IMR-90 (cell line): ENCODE measurements at places on chromosomes 12 and 14. TPM values are rescaled to one million over a fixed set of nuclear protein-coding genes. Genes with fewer than 3 reads are reported as not detected.

- no peak overlapping the region for H3K27ac ChIP-seq
- H3K4me1 ChIP-seq: 0 out of 2 replicates have a peak, but pooled peaks cover 2% of the 10 kb centered on the region
- H3K4me3 ChIP-seq: no peak overlapping the region
These were observed 153.2 kb downstream of the SMOC1 start for GRCh38 chr14:70032447-70032846.

DNA sequence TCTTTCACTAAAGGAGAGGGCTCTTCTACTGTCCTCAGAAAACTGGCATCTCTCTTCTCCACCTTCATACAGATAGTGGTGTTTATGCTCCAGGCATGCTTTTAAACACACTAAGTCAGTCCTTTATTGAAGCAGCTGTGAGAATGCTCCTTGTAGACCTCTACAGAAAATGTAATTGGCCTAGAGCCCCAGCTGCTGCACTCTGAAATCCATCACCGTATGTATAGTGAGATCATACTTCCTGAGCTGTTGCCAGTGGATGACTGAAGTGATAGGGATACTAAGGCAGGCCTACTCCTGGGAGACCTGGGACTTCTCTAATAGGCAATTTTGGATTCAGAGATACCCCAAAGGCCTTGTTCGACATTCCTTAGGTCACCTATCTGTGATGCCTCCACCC lies 535.4 kb downstream of the RPS29 start:
- peak; percentile 78 for DNase-seq
- no peaks in the 10 kb centered on the region for H3K36me3 ChIP-seq
- H3K27ac ChIP-seq: peak overlapping the region; percentile 80
- no peaks in the 10 kb centered on the region for H3K27me3 ChIP-seq
- peaks cover 9% of the 10 kb centered on the region for H3K4me1 ChIP-seq

GRCh38 chr12:111405859-111406473 lies at the start of gene SH2B3:
SH2B3 (plus strand) TSS chr12:111405923; CDS start chr12:111418146, 12,223 bp downstream.
- H3K4me1 ChIP-seq: peaks cover 29% of the 10 kb centered on the region
- peak within 1 kb of the TSS; percentile 55 for H3K4me3 ChIP-seq
- DNase-seq: peak; percentile 48
- H3K36me3 ChIP-seq: no peaks in the 10 kb centered on the region
- peak within 1 kb of the TSS; percentile 87 for H3K27ac ChIP-seq
- no peaks in the 10 kb centered on the region for H3K27me3 ChIP-seq

- peaks cover 2% of the 10 kb centered on the region; the same call in 1 of the 2 replicates for H3K4me1 ChIP-seq
- H3K27ac ChIP-seq: no peak overlapping the region; the same call in 1 of the 2 replicates
- H3K27me3 ChIP-seq: no peaks in the 10 kb centered on the region
- peaks cover 2% of the 10 kb centered on the region; the same call in 1 of the 2 replicates for H3K36me3 ChIP-seq
- no peak overlapping the region for H3K4me3 ChIP-seq
These were observed 77.6 kb downstream of the LGMN start for GRCh38 chr14:92670643-92671366.

- no peaks in the 10 kb centered on the region for H3K27me3 ChIP-seq
- H3K4me3 ChIP-seq: peak overlapping the region; percentile 69
- H3K36me3 ChIP-seq: peaks cover 28% of the 10 kb centered on the region
These were observed 928 bp downstream of the TBX3 start for GRCh38 chr12:114682785-114683708.

GRCh38 chr14:24849471-24849870 lies 200.5 kb downstream of the STXBP6 start:
- H3K4me3 ChIP-seq: no peak overlapping the region
- H3K4me1 ChIP-seq: peaks cover 4% of the 10 kb centered on the region
- peak; percentile 75 for DNase-seq

- no peak overlapping the region for H3K4me3 ChIP-seq
- no peak for DNase-seq
- H3K36me3 ChIP-seq: no peaks in the 10 kb centered on the region
- no peak overlapping the region for H3K27ac ChIP-seq
These were observed 130.2 kb downstream of the RBM19 start for GRCh38 chr12:113835896-113836295.

- H3K36me3 ChIP-seq: no peaks in the 10 kb centered on the region
- no peak overlapping the region for H3K27ac ChIP-seq
These were observed 20.0 kb downstream of the CRACR2A start for GRCh38 chr12:3732901-3733300.

- peak; percentile 35 for DNase-seq
- no peak overlapping the region for H3K4me3 ChIP-seq
- no peaks in the 10 kb centered on the region for H3K36me3 ChIP-seq
- H3K27ac ChIP-seq: no peak overlapping the region
- no peaks in the 10 kb centered on the region for H3K27me3 ChIP-seq
These were observed 133.1 kb downstream of the PRIMA1 start for GRCh38 chr14:93655078-93655750.

GRCh38 chr12:3834774-3835173 lies 38.4 kb downstream of the PARP11 start:
- no peak overlapping the region for H3K4me3 ChIP-seq
- peaks cover 1% of the 10 kb centered on the region; the same call in 1 of the 2 replicates for H3K4me1 ChIP-seq
- DNase-seq: no peak
- H3K36me3 ChIP-seq: no peaks in the 10 kb centered on the region
- H3K27me3 ChIP-seq: no peaks in the 10 kb centered on the region

GRCh38 chr12:130642856-130643255 lies 73.2 kb downstream of the RIMBP2 start:
- H3K27ac ChIP-seq: no peak overlapping the region
- H3K27me3 ChIP-seq: no peaks in the 10 kb centered on the region
- no peaks in the 10 kb centered on the region for H3K36me3 ChIP-seq

GRCh38 chr14:37571391-37571790 lies 23.7 kb downstream of the FOXA1 start:
- no peak for DNase-seq
- no peaks in the 10 kb centered on the region for H3K4me1 ChIP-seq
- no peak overlapping the region for H3K4me3 ChIP-seq
- no peak overlapping the region for H3K27ac ChIP-seq
- H3K27me3 ChIP-seq: peaks cover 5% of the 10 kb centered on the region
- H3K36me3 ChIP-seq: no peaks in the 10 kb centered on the region

DNA sequence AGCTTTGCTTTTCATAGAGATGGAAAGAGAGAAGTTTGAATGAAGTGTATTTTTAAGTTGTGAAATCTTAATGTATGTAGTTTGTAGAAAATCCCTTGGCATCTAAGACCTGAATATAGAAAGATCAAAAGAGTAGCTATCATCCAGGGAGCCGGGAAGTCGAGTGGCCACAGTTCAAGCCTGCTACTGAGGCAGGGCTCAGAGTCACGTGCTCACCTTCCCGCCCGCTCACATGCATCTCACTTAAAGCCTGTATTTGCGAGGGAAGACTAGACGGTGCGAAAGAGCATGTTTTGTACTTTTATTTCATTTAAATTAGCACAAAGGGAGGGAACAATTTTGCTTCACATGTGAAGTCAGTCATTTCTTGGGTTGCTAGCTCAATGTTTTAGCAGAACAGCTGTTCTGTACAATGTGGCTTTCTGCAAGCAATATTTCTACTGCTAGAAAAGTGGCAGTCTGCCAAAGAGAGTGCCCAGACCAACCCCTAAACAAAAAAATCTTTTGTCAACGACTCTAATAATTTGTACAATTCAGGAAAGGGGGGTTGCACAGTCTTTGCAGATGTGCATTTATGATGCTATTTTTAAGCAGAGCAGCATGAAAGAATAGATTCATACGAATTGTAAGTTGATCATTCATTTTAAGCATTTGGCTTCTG lies 290.7 kb downstream of the NPAS3 start:
- no peaks in the 10 kb centered on the region for H3K36me3 ChIP-seq
- H3K27me3 ChIP-seq: no peaks in the 10 kb centered on the region
- no peaks in the 10 kb centered on the region for H3K4me1 ChIP-seq
- H3K4me3 ChIP-seq: no peak overlapping the region
- no peak for DNase-seq

GRCh38 chr14:51095854-51096823 lies 1.2 kb upstream of the TRIM9 start:
- peak overlapping the region; percentile 47 for H3K4me3 ChIP-seq
- no peaks in the 10 kb centered on the region for H3K36me3 ChIP-seq
- no peaks in the 10 kb centered on the region for H3K4me1 ChIP-seq
- H3K27ac ChIP-seq: no peak overlapping the region
- DNase-seq: peak; percentile 35

- H3K4me1 ChIP-seq: no peaks in the 10 kb centered on the region
- H3K27me3 ChIP-seq: no peaks in the 10 kb centered on the region
- DNase-seq: no peak
- no peak overlapping the region for H3K27ac ChIP-seq
These were observed 641.9 kb upstream of the FBXO33 start for GRCh38 chr14:40074169-40074568.

DNA sequence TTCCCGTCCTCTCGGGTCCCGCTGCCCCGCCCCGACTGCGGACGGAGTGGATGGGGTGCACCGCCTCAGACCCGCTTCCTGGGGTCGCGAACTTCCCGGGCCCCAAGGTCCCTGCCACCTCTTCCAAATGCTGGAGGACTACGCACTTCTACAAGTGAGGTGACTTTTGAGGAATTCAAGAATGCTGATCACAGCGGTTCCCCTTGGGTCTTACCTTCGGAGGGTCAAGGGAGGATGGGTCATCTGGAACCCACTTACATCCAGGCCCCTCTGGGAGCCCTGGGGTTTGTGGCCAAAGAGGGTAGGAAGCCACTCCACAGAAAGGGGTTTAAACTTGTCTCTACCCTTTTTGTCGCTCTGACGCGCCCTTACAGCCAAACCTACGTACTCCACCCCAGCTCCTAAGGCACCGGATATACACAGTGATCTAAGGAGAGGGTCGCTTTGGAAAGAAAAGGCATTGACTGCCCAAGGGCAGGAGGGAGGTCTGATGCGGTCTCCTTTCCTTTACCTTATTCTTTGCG lies 532 bp upstream of the PRKD1 start:
- no peaks in the 10 kb centered on the region for H3K27me3 ChIP-seq
- H3K36me3 ChIP-seq: no peaks in the 10 kb centered on the region
- DNase-seq: no peak
- H3K27ac ChIP-seq: peak overlapping the region; percentile 12; the same call in 1 of the 2 replicates
- H3K4me3 ChIP-seq: peak overlapping the region; percentile 51
- peaks cover 5% of the 10 kb centered on the region for H3K4me1 ChIP-seq

The PYM1 gene
- 25.6 and 27.8 TPM in 2 replicates for total RNA-seq

The UTP20 gene
- total RNA-seq: 22.0 and 29.7 TPM in 2 replicates

The TEP1 gene
- total RNA-seq: 7.8 and 12.4 TPM in 2 replicates

The IQSEC3 gene
- not detected in 2 replicates for total RNA-seq

The SAMD4A gene
- total RNA-seq: 36.7 and 38.2 TPM in 2 replicates

The ALDH1L2 gene
- total RNA-seq: 16.7 and 22.8 TPM in 2 replicates

The KRT85 gene
- not detected in 2 replicates for total RNA-seq
